ENCODE measurements at places on chromosomes 1 and 21.

DNA sequence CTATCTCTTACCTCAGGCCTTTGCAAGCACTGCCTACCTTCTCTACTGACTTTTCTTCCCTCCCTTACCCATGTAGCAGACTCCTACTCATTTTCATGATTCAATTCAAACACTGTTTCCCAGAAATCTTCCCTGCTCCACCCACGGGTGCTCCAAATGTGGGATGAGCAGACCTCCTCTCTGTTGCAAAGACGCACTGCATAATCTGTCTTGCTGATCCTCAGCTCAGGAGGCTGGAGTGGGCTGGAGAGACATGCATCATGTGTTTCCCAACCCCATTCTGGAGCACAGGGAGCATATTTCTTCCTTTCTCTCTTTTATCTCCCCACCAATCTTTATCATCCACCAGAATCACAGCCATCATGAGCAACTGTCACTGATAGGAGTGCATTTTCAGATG lies 459.9 kb upstream of the NFIA start:
- DNase-seq, result peak; percentile 1

DNA sequence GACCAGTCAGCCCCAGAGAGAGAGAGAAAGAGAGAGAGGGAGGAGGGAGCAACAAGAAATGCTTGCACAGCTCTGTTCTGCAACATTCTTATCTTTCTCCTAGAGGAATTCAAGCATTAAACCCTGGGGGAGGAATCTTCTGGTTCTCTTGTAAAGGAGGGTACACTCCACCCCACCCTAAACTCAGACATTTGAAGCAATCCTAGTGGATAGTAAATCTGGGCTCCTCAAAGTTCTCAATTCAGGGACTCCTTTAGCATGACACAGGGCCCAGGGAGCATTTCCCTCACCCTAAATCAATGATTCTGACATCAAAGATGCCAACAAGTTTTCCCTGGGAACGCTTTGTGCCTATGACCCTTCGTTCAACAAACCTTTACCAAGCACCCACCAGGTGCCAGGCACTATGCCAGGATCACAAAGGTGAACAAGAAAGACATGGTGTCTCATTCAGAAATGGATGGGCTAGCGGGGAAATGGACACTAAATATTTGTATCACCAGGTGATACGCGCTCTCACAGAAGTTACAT lies 11.9 kb upstream of the CAPN2 start:
- peak; percentile 81 for DNase-seq

DNA sequence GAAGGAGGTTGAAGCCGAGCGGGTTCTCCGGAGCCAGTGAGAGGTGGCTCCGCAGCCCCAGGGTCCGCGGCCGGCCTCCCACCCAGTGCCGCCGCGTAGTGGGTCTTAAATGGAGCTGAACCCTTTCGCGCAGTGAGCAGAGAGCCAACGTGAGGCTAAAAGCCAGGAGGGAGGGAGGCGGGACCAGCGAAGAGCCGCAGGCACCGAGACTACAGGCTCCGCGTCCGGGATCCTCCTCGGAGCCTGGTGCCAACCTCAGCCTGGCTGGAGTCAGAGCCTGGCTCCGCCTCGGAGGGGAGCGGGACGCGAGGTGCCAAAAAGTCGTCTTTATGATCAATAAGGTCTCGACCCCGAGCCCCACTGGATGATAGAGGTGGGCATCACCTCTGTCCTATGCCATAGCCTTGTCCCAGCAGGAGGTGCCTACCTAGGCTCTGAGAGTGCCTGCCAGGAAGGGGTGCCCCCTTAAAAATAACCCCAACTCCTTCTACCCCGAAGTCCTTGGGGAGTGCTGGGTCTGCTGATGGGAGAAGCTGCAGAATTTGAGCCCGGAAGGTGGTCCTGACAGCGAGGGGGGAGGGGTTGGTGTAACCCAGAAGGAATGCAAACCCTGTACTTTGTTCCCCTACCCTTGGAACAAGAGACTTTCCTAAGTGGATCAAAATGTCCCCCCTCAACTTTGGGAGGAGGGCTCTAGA lies 1.6 kb downstream of the IGSF21 start:
- no peak for DNase-seq

GRCh38 chr1:59845091-59845490 lies 30.3 kb downstream of the HOOK1 start:
- no peak for DNase-seq

- no peak for DNase-seq
Observed at GRCh38 chr1:68758666-68759209, 261.9 kb upstream of the DEPDC1 start.

GRCh38 chr1:32273391-32274208 lies 18.3 kb upstream of the HDAC1 start:
- DNase-seq, result peak; percentile 19

GRCh38 chr1:100989306-100990077 lies 36.1 kb downstream of the DPH5 start:
- peak; percentile 90 for DNase-seq

- DNase-seq, result no peak
Observed at GRCh38 chr1:230171356-230172015, 104.4 kb downstream of the GALNT2 start.

- DNase-seq, result no peak
Observed at GRCh38 chr1:151798571-151798970, 6.6 kb downstream of the LINGO4 start.

GRCh38 chr21:45465105-45465504 lies 60.1 kb downstream of the COL18A1 start:
- DNase-seq, result no peak

- no peak for DNase-seq
Observed at GRCh38 chr21:29064850-29065481, 8.5 kb downstream of the CCT8 start.

DNA sequence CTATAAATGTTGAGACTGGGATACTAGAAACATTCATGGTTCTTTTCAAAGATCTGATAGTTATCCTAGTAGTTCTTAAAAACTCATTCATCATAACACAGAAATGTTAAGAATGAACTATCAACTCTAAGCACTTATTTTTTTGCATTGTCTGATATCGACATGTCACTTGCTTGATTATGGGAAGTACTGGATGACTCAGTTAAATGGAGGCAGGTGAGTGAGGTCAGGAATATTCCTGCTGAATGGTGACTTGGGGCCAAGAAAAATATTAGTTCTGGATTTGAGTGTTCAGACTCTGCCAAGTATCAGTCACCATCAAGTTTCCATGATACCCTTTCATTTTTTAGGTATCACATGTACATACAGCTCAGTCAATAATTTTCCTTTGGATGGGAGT lies 63.6 kb downstream of the NEK7 start:
- DNase-seq, result peak; percentile 15

DNA sequence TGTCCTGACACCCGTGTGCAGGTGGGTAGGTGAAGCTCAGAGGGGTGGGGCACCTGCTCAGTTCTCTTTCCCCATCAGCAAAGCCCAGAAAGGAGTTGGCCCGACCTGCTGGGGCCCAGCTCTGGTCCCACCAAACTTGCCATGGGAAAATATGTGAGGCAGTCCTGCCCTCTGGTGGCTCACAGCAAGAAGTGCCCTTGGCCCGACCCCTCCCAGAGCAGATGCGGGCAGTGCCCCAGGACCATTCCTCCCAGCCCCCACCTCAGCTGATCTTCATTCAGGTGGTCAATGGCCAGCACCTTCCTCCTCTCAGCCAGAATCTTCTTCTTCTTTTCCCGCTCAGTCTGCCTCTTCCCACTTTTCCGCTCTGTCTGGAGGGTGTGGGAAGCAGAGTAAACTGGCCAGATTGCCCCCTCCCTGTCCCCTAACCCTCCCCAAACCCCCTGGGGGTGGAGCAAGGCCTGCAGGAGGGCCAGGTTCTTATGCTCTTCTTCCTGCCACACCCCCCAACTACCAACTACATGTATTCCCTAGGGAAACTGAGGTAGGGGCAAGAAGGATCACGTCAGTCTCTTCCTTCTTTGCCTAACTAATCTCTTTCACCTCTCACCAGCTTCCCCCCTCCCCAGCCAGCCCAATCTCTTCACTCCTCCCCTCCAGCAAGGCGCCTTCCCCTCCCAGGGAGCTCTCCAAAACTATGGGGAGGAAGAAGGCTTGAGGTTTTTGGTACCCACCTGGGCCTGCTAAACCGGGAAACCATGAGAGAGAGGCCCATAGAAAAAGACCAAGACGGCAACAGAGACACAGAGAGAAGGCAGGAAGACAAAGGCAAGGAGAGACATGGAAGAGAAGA lies 15.6 kb downstream of the TNNT2 start:
- peak; percentile 7 for DNase-seq

DNA sequence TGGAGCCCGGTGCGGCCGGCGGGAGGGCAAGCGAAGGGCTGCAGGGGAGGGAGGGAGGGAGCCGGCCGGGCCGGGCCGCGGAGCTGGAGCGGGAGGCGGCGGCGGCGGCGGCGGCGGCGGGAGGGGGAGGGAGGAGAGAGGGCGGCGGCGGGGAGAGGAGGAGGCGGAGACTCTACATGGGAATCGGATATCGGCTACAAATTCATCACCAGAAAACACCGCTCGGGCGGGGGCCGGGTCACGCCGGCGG lies at the start of gene AKT3:
TSS of gene AKT3 (minus strand) at position 42 of the 250 bp plus-strand sequence. CDS start 7,073 bp downstream, outside the sequence.
- DNase-seq, result peak; percentile 67

- no peak for DNase-seq
Observed at GRCh38 chr1:204280099-204280961, 66.5 kb upstream of the GOLT1A start.

- no peak for DNase-seq
Observed at GRCh38 chr1:150973258-150973835, 1.3 kb downstream of the CERS2 start.

GRCh38 chr1:183227422-183228346 lies 41.6 kb downstream of the LAMC2 start:
- peak; percentile 53 for DNase-seq

DNA sequence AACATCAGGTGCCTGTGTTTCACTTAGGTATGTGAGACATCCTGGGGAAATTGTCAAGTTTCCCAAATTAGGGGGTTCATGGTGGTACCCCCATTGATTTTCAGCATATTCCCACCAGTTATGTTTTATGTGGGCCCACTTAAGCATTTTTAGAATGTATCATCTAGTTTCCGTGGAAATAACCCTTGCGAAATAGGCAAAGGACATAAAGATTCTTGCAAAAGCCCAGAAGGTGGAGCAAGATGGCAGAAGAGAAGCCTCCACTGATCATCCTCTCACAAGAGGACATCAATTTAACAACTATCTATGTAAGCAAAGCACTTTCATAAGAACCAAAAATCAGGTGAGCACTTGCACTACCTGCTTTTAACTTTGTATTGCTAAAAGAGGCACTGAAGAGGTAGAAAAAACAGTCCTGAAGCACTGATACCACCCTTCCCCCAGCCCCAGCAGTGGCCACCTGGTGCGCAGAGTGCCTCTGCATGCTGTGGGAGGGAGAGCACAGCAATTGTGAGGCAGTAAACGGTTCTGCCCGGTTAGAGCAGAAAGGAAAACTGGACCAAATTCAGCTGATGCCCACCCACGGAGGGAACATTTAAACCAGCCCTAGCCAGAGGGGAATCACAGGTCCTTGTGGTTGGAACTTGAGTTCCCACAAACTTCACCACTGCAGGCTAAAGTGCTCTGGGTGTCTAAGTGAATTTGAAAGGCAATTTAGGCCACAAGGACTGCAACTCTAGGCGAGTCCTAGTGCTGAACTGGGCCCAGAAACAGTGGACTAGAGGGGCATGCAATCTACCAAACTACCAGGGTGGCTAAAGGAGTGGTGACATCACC lies 23.2 kb downstream of the MCOLN2 start:
- peak; percentile 65 for DNase-seq

DNA sequence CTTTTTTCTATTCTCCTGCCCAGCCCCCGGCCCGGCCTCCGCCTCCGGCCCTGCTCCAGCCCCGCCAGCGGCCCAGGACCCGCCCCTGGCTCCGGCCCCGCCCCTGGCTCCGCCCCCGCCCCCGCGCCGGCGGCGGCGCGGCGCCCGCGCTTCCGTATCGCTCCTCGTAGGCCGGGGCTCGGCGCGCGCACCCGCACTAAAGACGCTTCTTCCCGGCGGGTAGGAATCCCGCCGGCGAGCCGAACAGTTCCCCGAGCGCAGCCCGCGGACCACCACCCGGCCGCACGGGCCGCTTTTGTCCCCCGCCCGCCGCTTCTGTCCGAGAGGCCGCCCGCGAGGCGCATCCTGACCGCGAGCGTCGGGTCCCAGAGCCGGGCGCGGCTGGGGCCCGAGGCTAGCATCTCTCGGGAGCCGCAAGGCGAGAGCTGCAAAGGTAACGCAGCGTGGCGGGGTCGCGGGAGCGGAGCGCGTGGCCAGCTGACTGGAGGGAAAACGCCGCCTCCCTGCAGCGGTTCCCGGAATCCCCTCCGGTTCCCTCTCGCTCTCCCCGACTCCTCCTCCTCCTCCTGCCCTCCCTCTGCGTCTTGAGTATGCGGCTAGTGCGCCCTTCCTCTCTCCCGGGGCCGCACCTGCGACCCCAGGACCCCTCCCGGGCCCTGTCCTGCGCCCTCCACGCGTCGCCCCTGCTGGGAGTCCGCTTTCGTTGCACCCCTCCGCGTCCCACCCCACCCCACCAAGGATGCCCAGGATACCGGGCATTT lies at the start of gene IFNAR2:
TSS of gene IFNAR2 (plus strand) at position 155 of the 761 bp plus-strand sequence. CDS start 11,985 bp downstream, outside the sequence.
- peak; percentile 38 for DNase-seq
